ENCODE measurements at places on chromosomes 5 and 9.

DNA sequence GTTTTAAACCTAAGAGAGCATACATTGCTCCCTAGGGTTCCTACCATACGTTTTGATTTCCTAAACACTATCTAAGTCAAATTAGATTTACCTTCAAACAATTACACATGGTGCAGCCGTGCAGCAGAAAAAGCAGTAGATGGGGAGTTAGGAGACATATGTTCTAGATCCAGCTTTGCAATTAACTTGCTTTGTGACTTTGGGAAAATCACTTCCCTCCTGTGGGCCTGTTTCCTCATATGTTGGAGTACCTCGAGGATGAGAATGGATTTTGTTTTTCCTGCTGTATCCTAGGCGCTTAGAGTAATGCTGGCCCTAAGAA, 711 bp downstream of the MRPL50 start:
- DNase-seq = no peak

DNA sequence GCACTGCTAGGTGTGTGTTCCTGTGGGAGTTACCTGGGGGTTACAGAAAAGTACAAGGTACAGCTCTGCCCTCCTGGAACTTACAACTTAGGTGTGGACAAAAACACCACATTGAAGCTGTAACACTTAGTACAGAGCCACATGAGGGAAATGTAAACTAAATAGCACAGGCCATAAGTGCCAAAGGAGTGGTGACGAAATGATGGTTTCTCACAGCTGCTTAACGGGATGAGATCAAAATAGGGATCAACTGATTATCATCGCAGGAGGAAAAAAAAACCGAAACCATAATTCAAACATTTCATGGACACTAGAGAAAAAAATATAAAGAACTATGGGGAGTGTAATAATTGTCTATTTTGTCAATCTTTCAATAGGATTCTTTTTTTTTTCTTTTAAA, 5.9 kb downstream of the LIX1 start:
- no peak for DNase-seq

GRCh38 chr5:5217371-5217770, 77.2 kb downstream of the ADAMTS16 start:
- DNase-seq = no peak

DNA sequence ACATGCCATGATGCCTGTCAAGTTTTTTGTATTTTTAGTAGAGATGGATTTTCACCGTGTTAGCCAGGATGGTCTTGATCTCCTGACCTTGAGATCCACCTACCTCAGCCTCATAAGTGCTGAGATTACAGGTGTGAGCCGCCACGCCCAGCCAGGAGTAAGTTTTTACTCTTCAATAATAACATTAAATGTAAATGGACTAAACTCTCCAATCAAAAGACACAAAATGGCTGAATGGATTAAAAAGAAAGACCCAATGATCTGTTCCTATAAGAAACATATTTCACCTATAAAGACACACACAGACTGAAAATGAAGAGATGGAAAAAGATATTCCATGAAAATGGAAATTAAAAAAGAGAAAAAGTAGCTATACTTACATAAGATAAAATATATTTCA, 37.2 kb upstream of the ISOC1 start:
- DNase-seq = no peak

- DNase-seq = no peak
Measured at GRCh38 chr5:150310246-150310645, 7.5 kb upstream of the ARSI start.

- DNase-seq = no peak
Measured at GRCh38 chr9:131053896-131054295, 42.4 kb upstream of the AIF1L start.

- DNase-seq = no peak
Measured at GRCh38 chr9:107626118-107626517, 136.5 kb upstream of the KLF4 start.

GRCh38 chr9:114902786-114903524, 27.4 kb downstream of the TNFSF8 start:
- no peak for DNase-seq

GRCh38 chr5:68505917-68506860, 290.6 kb downstream of the PIK3R1 start:
- DNase-seq = no peak

All from stimulated activated CD4-positive, alpha-beta T cell treated with anti-CD3 and anti-CD28 coated beads, Interleukin-12 subunit alpha, Interleukin-12 subunit beta, amount 100 ng/mL, for 48 hours (primary cell).